ENCODE measurements at places on chromosomes 5 and 9.

DNA sequence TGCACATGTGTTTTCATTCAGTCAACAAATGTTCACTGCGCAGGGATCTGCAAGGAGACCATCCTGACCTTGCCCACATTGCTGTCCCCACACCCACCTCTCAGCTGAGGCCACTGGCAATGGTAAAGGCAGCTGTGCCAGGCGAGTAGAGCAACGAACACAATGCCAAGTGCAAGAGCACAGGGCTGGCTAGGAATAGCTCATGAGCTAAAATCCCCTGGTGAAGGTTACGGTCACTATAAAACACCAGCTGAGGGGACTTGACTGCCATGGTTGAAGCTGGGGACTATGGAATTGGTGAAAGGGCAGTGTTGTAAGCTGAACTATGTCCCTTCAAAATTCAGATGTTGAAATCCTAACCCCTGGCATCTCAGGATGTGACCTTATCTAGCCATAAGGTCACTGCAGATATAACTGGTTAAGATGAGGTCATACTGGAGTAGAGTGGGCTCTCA is 96.1 kb downstream of the OTULIN start:
- no peak for DNase-seq

GRCh38 chr9:84775056-84775643 is 105.6 kb downstream of the NTRK2 start:
- no peak for DNase-seq

- no peak for DNase-seq
Observed at GRCh38 chr9:70602321-70603019, 188.0 kb upstream of the KLF9 start.

DNA sequence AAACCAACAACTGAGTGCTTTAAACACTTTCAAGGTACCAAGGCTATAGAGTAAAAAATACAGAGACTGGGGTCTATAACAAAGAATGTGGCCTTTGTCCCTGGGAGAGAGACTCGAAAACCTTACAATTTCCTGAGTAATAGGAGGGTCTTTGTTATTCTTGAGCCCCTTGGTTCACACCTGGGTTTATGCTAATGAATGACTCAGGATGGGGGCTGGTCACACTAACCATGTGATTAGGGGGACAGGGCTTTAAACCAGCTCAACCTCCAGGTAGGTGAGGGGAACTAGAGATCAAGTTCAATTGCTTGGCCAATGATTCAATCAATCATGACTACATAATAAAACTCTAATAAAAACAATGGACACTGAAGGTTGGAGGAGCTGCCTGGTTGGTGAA is 50.2 kb downstream of the PLPP1 start:
- no peak for DNase-seq

- DNase-seq = no peak
Observed at GRCh38 chr9:76542360-76542759, 83.4 kb downstream of the GCNT1 start.

DNA sequence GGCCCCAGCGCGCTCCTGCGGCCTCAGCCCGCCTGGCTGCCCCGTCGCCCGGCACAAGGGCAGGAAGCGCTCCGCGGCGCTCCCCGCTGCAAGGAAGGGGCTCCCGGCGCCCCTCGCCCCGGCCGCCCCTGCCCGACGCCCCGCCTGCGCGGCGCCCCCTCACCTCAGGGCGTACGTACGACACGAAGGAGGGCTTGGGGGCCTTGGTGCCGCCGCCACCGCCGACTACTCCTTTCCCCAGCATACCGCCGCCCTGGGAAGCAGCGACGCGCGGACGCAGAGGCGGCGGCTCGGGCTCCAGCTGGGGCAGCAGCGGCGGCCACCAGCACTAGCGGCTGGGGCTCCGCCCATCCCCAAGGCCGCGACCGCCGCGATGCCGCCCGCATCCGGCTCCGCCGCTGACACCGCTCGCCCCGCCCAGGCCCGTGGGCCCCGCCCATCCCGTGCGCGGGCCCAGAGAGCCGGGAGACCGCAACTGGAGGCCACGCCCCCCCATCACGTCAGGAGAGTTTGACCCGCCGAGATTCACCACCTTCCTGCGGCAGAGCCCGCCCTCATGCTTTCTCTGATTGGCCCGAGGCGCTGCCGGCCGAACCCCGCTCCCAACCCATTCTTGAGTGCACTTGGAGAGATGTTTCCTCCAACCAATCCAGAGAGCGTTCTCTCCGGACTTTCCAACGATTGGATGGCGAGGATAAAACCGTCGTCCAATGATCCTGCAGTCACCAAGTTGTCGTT is at the start of gene MTMR12:
Gene MTMR12 (minus strand): TSS at position 345 of the 738 bp plus-strand sequence. CDS start 101 bp downstream, at position 244.
- DNase-seq = peak; percentile 100

- no peak for DNase-seq
Observed at GRCh38 chr5:73939557-73939956, 313.6 kb downstream of the ARHGEF28 start.

- DNase-seq = no peak
Observed at GRCh38 chr5:149288436-149288835, 16.8 kb downstream of the AFAP1L1 start.

GRCh38 chr5:157540124-157540523 is 35.5 kb downstream of the ADAM19 start:
- no peak for DNase-seq

DNA sequence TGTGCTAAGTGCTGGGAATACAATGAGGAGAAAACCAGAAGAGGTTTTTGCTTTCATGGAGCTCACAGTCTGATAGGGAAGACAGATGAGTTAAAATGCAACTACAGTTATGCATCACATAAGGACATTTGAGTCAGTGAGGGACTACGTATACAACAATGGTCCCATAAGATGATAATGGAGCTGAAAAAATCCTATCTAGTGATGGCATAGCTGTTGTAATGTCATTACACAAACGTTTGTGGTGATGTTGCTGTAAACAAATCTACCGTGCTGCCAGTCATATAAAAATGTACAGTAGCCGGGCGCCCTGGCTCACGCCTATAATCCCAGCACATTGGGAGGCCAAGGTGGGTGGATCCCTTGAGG is 110.1 kb upstream of the RAD23B start:
- DNase-seq = no peak

DNA sequence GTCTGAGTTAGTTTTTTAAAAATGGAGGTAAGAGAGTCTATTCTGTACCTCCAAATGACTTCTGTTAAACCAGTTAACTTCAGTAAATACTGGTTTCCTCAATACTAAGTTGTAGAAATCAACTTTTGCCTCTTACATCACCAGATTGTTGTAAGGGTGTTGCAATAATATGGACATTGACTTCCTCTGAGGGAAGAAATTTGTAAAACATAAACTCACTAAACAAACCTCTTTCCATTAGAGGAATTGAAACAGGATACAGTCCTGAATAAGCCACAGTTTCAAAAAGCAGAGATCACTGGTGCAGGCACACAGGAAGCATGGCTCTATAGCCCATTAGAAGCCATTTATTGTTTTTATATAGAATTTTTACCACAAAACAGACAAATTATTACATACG is 32.7 kb upstream of the SLCO6A1 start:
- DNase-seq = no peak

GRCh38 chr5:139273572-139274289 is 19.8 kb upstream of the MATR3 start:
- DNase-seq = peak; percentile 91

- no peak for DNase-seq
Observed at GRCh38 chr9:16023446-16023845, 470.6 kb downstream of the CCDC171 start.

GRCh38 chr5:148740966-148741742 is 85.3 kb upstream of the ADRB2 start:
- DNase-seq = no peak

DNA sequence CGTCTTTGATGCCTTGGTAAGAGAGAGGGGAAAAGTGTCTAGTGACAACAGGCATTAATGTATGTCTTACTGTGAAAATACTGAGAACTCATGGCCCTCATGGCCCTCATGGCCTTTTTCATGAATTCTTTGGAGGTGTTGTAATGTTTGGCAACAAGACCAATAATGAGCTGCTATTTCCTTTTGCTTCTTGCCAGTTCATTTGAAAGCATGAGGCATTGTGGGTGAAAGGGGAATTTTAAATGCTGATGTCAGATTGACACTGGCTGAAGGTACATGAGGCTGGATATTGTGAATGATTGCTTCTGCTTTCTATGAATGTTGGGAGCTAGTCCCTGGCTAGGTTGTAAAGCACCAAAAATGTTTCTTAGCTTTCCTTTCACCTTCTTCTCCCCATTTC is 79.2 kb downstream of the DOCK2 start:
- DNase-seq = no peak

- DNase-seq = no peak
Observed at GRCh38 chr5:33476992-33477391, 36.2 kb downstream of the TARS1 start.

- peak; percentile 96 for DNase-seq
Observed at GRCh38 chr5:55712023-55712859, at the start of gene SLC38A9. Gene SLC38A9 (minus strand): TSS chr5:55712324. CDS start chr5:55697958, 14,366 bp downstream.

DNA sequence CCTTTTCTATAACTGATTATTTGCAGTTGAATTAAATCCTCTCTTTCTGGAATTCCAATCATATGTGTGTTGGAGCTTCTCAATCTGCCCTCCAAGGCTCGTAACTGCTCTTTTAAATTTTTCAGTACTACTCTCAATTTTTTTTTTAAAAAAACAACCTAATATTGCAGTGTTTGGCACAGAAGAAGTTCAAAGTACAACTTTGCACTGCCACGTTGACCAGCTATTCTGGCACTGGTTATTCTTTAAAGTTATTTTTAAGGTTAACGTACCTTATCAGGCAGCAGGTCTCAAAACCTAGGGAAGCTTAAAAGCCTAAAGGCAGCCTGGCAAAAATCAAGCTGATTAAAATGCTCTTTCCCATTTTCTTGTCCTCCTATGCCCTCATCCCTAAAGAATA is 120.5 kb downstream of the GHR start:
- no peak for DNase-seq

DNA sequence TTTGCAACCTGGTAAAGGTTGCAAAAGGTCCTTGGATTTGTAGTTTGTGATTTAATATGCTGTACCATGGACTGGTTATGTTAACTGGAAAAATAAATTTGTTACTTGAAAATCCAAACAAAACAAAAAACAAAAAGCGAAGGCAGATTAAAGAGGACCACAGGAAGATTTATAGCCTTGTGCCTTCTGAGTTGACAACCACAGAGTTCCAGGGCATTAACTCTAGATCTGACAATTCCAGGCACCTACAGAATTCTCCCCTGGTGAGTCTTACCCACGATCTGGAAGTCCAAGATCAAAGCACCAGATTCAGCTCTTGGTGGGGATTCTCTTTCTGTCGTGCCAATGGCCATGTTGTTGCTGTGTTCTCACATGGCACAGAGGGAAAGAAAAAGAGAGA is 107.9 kb upstream of the SELENOP start:
- DNase-seq = no peak

GRCh38 chr5:143041461-143041860 is 271.3 kb downstream of the ARHGAP26 start:
- DNase-seq = no peak

DNA sequence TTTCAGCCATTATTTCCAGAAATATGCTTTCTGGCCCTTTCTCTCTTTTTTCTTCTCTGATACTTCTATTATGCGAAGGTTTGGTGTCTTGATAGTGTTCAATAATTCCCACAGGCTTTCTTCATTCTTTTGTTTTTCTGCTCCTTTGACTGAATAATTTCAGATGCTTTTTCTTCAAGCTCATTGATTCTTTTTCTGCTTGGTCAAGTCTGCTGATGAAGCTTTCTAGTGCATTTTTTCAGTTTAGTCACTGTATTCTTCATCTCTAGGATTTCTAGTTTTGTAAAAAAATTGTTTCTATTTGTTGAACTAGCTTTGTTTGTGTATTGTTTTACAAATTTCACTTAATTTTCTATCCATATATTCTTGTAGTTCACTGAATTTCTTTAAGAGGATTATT is 304.0 kb upstream of the TARS1 start:
- DNase-seq = no peak

DNA sequence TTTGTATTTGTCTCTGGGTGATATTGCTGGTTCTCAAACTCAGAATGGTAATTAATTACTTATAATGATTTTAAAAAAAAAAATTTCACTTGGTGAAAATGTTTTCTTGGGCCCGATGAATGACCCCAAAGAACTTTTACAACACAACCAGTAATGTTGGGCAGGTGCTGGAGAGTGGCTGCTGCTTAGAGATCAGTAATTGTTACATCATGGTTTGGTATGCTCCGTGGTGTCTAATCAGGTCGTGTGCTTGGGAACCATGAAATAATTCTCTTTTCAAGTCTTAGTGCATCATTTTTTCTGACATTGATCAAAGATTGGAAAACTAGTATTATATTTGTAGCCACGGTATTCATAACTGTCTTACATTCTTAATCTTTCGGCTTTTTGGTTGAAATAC is 29.3 kb downstream of the PCBD2 start:
- no peak for DNase-seq

DNA sequence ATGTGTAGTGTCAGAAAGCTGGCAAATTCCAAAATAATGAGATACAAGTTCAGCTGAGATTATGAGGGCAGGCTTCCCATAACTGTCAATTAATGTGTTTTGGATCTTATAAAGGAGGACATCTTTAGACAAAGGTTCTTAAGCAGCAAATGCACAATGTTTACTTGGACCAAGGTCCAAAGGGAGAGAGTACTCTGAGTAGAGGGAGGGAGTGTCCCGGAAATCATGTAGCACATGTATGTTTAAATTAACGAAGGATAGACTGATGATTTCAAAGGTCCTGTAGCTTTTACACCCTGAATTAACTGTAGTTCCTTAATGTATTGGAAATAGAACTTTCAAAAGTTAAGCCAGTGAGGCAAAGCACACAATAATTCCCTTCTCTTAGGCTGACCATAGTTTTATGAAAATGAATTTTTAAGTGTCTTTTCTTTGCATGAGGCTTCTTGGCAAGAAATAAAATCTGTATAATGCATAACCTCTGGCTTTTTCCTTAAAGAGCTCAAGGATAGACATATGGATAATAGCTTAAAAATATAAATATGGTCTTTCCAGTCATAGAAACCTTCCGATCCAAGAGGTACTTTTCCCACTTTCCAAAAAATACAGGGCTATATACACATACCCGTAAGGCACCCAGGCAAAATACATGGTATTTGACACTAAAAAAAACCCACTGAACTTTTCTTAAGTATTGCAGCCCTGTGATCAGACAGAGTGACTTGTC is 93.0 kb downstream of the PCSK5 start:
- no peak for DNase-seq

- DNase-seq = no peak
Observed at GRCh38 chr5:142863856-142864255, 93.7 kb downstream of the ARHGAP26 start.

DNA sequence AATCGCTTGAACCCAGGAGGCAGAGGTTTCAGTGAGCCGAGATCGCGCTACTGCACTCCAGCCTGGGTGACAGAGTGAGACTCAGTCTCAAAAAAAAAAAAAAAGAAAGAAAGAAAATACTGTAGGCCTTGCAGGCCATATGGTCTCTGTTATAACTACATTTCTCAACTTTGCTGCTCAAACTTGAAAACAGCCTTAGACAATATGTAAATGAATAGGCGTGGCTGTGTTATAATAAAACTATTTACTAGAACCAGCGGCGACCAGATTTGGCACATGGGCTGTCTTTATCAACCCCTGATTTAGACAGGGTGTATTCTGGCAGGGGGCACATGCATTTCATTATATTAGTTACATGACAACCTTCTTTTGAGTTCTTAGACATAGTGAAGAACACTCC is 130.0 kb downstream of the C9orf152 start:
- DNase-seq = no peak

Measured in coronary artery (tissue), 2 donors.